Lower lobe of right lung (tissue), 2 donors: ENCODE measurements at places on chromosomes 12 and 14.

- DNase-seq, result no peak
Observed at GRCh38 chr12:51621156-51621922, 30.3 kb downstream of the SCN8A start.

GRCh38 chr12:121403721-121404120, 3.8 kb downstream of the RNF34 start:
- DNase-seq, result no peak

- no peak for DNase-seq
Observed at GRCh38 chr12:1815814-1816729, 4.3 kb upstream of the LRTM2 start.

- no peak for DNase-seq
Observed at GRCh38 chr12:102095677-102096263, 24.1 kb downstream of the NUP37 start.

- DNase-seq, result peak; percentile 39
Observed at GRCh38 chr12:15706010-15706676, 83.0 kb downstream of the EPS8 start.

- no peak for DNase-seq
Observed at GRCh38 chr12:16285586-16285985, 8.1 kb upstream of the SLC15A5 start.

DNA sequence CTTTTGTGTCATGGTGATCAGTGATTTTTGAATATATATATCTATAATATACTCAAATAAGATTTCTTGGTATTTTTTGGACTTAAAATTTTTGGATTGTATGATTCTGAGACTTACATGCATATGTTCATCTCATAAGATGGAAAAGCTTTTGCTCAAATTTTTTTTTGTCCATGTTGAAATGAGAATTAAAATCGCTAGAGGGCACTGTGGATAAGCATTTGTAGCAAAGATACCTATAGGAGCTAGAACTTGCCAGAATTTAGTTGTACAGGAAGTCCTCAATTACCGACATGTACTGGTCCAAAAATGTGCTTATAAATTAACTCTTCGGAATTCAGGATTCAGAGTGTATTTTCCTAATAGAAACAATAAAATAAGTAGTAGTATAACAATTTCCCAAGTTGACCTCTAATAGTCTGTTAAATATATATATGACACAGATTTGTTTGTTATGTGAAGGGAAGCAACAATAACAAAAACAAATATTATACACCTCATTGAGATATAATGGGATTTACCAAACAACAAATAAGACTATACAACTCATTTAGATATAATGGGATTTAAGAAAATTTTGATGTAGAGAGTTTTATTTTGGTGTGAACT, 179.6 kb downstream of the TMEM117 start:
- DNase-seq, result no peak

DNA sequence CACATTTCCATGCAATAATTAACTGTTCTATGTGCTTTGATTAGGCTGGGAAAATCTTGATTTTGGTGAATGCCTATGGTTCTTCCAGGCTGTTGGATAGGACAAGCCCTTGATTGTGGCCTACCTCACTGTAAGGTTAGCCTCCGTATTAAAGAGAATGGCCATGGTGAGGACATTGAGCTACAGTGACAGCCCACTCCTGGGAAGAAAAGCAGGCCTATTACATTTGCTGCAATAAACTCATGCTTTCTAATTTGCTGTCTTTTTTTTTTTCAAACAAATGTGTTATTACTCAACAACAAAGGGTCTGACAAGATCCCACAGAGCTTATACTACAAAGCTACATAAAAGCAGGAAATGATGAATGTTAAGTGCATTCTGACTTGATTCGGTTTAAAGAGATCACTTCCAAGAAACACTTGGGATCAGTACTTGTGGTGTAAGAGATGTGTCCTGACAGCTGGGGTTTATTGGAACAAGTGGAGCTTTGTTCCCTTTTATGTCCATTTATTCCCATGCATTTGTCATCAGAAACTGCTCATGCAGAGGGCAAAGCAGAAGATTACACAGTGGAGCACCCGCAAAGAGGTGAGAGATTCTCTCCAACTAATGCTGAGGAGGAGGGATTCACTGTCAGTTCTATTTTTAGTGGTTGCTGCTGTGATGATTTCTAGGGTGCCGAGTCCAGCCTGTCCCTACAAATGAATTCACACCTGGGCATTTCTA, 29.1 kb upstream of the KCNK10 start:
- DNase-seq, result no peak

- DNase-seq, result no peak
Observed at GRCh38 chr14:61591862-61592261, 103.5 kb upstream of the HIF1A start.
